Stimulated activated CD4-positive, alpha-beta T cell treated with anti-CD3 and anti-CD28 coated beads, TNF-alpha, amount 100 ng/mL, for 1 hour (primary cell): ENCODE measurements at places on chromosomes 16 and 17.

- peak; percentile 3 for DNase-seq
Measured at GRCh38 chr17:14784997-14785696, 480.0 kb downstream of the PMP22 start.

DNA sequence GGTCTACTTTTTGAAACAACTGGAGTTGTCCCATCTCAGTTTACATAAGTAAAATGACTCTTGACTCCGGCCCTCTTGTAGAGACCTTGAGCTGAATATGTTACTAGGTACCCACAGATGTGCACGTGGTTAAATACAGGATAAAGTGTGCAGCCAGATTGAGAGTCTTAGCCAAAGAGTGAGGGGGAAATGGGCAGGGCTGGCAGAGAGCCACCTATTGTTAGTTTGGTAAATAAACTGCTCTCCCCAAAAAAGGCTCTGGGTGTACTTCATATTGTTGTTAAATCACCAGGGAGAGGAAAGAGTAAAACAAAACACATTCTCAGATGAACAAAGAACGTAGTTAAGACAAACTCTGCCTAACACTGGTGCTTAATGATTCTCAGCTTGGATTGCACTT lies 20.3 kb downstream of the G6PC1 start:
- DNase-seq: no peak

DNA sequence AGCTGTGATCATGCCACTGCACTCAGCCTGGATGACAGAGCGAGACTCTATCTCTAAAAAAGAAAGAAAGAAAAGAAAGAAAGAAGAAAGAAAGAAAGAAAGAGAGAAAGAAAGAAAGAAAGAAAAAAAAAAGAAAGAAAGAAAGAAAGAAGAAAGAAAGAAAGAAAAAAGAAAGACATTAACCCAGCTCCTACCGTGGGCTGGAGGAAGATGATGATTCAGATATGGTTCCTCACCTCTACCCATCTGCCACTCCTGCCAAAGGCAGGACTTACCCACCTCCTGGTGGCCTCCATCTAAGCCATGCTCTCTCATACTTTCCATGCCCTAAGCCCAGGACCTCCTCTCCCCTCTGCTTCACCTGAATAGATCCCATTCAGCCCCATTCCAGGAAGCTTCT lies 93.3 kb upstream of the LHX1 start:
- no peak for DNase-seq

DNA sequence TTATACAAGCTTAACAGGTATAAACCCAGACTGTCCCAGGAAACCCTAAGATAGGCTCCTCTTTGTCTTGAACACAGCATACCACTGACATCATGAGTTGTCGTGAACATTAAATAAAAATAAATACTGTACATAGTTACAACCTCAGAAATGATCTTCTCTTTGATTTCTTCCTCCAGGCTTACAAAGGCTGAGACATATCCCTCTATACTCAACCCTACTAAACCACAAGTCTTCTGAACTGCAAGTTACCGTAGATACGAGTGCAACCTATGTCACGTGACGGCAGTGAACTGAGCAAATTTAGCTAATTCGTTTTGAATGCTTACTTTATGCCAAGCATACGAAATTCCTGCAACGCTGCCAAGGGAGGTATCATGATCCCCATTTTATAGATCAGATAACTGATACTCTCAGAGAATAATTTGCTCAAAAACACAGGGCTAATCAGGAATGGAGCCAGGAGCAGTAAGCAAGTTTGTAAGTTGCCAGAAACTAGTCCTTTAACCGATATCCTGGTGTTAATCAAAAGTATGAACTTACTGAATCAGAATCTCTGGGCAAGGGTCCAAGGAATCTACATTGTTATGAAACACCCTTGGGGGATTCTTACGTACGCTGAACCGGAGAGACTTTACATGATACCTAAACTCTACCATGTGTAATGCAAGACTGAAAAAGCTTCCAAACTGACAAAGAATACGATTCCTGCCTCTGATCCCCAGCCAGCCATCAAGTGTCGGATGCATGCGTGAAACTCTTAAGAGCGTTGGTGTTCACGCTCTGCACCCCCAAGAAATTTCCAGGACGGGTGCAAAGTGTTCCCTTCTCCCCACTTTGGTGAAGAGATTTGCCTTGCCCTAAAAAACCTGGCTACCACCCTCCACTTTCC lies 106.2 kb downstream of the XYLT1 start:
- no peak for DNase-seq

DNA sequence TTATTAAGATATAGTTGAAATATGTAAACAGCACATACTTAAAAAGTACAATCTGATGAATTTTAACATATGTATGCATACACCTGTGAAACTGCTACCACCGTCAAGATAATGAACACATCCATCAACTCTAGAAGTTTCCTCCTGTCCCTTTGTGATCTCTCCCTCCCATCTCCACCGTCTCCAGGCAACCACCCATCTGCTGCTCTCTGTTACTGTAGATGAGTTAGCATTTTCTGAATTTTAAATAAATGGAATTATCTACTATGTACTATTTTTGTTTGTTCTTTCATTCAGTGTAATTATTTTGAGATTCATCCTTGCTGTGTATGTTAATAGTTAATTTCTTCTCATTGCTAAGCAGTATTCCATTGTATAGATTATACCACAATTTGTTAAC lies 40.2 kb upstream of the SMPD3 start:
- no peak for DNase-seq
